Activated CD4-positive, alpha-beta T cell treated with anti-CD3 and anti-CD28 coated beads for 24 hours (primary cell): ENCODE measurements at places on chromosomes 1 and 21.
A peak's percentile ranks its signal among the peaks of the same experiment; 100 is the strongest.

GRCh38 chr1:15261155-15262002 is 14.4 kb downstream of the FHAD1 start:
- DNase-seq = peak; percentile 10

- no peak for DNase-seq
Observed at GRCh38 chr21:33027401-33028286, 1.9 kb downstream of the OLIG2 start.

DNA sequence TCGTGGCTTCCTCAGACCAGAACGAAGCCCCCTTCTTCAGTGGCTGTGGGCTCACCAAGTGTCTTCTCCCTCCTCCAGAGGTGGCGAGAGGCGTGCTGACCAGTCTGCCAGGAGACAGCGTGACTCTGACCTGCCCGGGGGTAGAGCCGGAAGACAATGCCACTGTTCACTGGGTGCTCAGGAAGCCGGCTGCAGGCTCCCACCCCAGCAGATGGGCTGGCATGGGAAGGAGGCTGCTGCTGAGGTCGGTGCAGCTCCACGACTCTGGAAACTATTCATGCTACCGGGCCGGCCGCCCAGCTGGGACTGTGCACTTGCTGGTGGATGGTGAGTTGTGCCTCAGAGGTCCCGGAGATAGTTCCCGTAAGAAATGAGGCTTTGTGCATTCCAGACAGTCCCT is 24.0 kb downstream of the IL6R start:
- no peak for DNase-seq

DNA sequence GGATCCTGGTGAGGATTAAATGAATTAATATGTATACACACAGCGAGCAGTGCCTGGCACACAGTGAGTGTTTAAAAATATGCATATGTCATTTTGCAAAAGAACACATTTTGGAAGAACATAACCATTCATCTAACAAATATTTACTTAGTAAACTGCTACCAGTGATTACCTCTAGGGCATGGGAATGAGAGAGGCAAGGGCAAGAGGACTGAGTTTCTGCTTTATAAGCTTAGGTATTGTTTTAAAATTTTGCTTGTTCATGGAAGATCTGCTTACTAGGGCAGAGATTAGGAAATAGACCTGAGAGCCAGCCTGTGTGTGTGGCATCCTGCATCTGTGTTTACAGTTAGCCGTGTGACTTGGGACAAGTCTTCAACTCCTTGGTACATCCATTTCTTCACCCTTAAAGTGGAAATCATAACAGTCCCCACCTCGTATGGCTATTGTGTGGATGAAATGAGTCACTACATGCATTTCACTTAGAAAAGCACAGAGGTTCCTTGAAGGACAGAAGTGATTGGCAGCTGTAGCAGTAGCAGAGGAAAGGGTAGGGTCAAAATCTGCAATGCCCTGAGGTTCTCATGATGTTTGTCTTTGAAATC is 198.5 kb upstream of the FMN2 start:
- no peak for DNase-seq

DNA sequence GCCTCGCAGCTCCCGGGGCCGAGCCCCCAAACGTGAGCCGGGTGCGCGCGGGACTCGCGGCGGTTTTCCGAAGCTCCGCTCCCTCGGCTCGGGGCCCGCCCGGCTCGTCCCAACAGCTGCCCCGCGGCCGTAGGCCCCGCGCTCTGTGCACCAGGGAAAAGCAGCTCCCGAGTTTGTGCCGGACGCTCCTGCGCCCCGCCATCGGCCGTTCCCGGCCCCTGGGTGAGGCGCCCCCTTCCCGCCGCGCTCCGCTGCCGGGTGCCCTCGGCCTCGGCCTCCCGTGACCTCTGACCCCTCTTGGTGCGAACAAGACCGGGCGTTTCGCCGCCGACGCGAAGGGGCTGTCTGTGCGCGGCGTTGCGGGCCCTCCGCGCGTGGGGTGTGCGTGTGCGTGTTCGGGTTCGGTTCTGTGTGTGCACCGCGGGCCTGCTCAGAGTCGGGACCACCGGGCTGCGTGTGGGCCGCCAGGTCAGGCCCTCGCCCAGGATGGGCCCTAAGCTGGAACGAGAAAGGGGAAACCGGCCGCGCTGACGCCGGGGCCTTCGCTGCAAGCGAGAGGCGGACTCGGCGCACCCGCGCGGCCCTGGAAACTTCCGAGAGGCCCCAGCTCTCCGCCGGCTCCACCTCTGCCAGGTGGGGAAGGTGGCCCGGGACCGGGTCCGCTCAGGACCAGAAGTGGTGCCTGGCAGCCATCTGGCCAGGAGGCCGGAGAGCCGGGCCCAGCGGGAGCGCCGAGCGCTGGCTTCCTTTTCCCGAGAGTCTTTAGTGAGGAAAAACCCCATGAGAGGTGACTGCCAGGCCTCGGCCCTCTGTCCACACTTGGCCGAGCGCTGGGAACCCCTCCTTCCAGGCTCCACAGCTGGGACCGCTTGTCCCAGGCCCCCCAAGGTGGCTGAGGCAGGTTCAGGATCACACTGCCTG is 1.9 kb downstream of the PRDM16 start:
- no peak for DNase-seq

DNA sequence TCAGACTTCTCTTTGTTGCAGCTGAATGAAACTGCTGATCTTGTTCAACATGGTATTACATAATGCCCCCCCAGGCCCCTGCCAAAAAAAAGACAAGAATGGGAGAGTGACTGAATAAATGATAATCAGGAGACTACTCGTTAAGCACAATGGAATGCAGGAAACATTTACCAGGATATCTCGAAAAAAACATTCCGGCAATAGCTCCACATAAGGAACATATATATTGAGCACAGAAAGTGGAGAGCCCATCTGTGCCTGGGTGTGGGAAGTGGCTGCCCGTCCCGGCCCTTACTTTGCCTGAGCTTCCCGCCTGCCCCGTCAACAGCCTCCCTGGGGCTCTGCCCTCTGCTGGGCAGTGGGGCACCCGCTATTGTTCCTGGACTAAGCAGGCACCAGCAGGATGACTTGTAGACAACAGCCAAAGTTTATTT is 13.3 kb downstream of the TRIM11 start:
- DNase-seq = no peak

- DNase-seq = no peak
Observed at GRCh38 chr1:109629372-109630030, 9.9 kb downstream of the AMPD2 start.

DNA sequence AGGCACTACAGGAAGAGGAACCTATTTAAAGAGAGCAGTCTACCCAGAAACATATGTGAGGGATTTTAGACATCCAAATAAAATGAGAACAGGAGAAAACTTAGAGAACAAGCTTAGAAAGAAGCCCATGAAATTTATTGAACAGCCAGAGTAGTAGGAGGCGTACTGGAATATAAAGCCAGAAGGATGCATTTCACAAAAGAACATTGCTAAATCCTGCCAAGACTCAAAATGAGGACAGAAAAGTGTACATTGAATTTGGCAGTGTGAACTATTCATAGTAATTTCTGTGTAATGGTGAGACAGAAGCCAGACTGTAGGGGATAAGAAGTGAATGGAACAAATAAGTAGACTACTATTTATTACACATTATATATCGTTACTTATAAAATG is 22.5 kb downstream of the CEPT1 start:
- DNase-seq = no peak

- DNase-seq = no peak
Observed at GRCh38 chr1:88647749-88648415, 36.2 kb upstream of the PKN2 start.

GRCh38 chr1:97989094-97989680 is 68.4 kb upstream of the DPYD start:
- DNase-seq = no peak

- DNase-seq = no peak
Observed at GRCh38 chr21:34782506-34783360, 113.9 kb downstream of the CLIC6 start.

DNA sequence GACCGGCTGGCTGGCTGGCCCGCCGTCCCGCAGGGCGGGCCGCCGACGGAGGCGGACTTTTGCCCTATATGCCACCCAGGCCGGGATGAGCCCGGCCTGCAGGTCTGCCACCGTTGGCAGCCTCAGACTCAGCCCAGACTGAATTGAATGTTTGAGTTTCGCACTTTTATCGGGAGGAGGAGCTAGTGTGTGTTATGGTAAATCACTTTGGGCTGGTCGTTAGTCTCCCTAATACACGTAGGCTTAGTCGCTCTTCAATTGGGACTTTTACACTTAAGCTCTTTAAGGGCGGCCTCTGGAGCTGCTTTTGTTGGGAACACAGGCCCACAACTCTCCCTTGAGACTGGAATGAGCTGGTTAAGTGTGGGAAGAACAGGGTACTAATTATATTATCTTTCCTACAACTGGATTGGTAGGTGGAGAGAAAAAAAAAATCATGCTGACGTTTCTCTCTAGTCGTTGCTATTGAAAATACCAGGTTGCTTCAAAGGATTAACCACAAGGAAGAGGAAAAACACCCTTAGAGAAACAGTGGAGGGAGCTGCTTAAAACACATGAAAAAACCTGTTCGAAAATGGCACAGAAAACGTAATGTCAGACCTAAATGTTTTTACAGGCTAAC is 1.4 kb upstream of the IRF2BP2 start:
- no peak for DNase-seq

GRCh38 chr1:229879746-229880145 is 187.3 kb upstream of the GALNT2 start:
- no peak for DNase-seq

GRCh38 chr21:41837756-41838297 is 41.3 kb downstream of the PRDM15 start:
- no peak for DNase-seq

GRCh38 chr1:41430582-41430981 is 53.9 kb downstream of the EDN2 start:
- no peak for DNase-seq

GRCh38 chr1:212977781-212978645 is 27.7 kb downstream of the VASH2 start:
- no peak for DNase-seq

DNA sequence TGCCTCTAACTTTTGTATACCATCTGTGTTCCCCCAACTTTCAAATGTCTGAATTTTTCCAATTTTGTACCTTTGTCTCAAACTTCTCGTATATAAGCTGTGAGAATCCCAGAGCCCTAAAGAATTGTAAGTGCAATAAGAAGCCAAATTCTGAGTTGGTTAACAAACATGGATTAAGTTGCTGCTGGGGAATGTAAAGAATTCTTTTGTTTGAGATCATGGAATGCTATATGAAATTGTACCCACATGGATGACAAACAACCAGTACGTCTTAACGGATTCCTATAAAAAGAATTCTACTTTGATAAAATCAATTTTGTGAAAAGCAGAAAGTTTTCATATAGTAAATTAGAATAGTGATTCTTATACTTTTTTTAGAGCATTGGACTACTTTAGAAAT is 72.4 kb upstream of the CYP2J2 start:
- no peak for DNase-seq

GRCh38 chr1:95984798-95985374 is 736.7 kb upstream of the PTBP2 start:
- no peak for DNase-seq

DNA sequence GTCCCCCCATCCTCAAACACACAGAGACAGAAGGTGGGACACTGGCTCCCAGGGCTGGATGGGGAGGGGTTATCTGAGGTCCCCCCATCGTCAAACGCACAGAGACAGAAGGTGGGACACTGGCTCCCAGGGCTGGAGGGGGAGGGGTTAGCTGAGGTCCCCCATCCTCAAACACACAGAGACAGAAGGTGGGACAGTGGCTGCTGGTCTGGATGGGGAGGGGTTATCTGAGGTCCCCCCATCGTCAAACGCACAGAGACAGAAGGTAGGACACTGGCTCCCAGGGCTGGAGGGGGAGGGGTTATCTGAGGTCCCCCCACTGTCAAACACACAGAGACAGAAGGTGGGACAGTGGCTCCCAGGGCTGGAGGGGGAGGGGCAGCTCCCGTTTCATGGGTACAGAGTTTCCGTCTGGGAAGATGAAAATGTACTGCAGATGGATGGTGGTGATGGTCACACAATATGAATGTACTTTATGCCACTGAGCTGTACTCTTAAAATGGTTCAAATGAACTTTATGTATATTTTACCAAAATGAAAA is 69.2 kb downstream of the SCCPDH start:
- DNase-seq = no peak

DNA sequence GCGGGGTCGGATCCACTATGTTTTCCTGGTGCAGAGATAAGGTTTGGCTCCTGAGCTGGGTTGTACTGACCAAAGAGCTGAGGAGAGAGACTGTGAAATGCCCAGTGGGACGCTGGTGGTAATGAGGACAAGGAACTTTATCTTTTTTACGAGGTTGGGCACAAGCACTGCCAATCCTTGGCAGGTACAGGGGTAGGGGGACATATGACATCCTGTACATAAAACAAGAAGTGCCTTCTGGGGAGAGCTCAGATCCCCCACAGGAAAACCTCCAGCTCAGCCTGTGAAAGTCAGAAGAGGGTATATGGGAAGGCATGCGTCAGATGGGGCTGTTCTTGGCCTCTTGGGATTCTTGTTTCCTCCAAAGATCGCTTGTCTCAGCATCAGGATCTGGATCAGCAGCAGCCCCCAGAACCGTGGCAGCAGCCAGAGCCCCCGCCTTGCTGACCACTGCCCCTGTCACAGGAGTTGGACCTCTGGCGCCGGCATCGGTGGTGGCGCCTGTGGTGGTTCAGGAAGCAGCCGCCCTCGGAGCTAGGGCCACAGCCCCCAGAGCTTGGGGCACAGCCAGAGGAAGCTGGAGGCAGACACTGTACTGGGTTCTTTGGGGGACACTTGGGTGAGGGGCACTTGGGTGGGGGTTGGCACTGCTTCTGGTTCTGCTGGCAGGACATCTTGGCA is 905 bp downstream of the LCE3E start:
- no peak for DNase-seq

GRCh38 chr21:35587841-35588380 is 472.4 kb downstream of the SETD4 start:
- no peak for DNase-seq

DNA sequence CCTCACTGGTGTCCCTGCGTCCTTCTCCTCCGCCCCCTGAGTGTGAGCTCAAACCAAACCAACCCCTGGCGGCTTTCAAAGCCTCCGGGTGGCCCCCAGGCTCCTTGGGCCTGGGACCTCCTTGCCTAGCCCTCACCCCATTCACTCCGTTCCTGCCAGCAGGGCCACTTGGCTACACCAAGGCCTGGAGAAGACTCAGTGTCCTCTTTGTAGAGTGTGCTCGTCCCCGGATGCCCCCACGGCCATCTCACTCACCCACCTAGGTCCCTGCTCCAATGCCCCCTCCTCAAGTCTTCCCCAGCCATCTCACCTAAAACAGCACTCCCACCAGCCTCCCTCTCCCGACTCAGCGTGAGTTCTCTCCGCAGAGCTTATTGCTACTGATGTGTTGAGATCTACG is 7.2 kb upstream of the CCDC27 start:
- no peak for DNase-seq

GRCh38 chr1:97739596-97740103 is 181.2 kb downstream of the DPYD start:
- DNase-seq = no peak

DNA sequence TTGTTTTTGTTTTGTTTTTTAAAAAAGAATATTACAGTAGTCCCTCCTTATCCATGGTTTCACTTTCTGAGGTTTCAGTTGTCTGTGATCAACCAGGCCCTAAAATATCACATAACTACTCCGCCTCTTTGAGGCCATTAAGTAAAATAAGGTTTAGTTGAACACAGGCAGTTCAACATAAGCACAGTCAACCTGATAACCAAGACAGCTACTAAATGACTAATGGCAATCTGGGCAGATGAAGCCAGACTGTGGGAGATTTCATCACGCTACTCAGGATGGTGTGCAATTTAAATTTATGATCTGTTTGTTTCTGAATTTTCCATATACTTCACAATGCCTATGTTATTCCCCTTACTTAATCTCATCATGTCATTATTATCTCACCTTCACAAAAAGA is 30.1 kb downstream of the LDLRAD1 start:
- no peak for DNase-seq

GRCh38 chr1:48089356-48089891 is 92.2 kb upstream of the TRABD2B start:
- DNase-seq = no peak
